Ascending aorta (tissue), 2 donors: ENCODE measurements at places on chromosomes 4 and X. TPM values are rescaled to one million over a fixed set of nuclear protein-coding genes. Genes with fewer than 3 reads are reported as not detected.

The SULT1B1 gene
- 0.96 TPM for total RNA-seq

- DNase-seq: no peak
Measured at GRCh38 chr4:150782311-150782710, 200.4 kb downstream of the MAB21L2 start.

DNA sequence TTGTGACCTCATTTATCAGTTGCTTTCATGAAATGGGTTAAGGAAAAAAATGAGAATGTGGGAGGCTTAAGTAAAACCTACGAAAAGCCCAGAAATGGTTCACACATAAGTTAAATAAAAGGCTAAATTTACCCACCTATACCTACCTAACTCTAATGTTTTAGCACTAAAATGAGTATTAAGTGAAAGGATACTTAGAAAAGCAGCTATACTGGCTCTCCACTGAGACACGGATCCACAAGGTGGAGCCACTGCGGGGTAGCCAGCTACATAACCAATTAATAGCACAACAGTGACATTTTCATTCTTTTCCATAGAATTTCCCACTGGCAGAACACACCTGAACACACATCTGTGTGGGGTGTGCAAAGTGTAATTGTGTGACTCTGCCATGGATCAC is 101.9 kb downstream of the MAML3 start:
- DNase-seq: no peak

DNA sequence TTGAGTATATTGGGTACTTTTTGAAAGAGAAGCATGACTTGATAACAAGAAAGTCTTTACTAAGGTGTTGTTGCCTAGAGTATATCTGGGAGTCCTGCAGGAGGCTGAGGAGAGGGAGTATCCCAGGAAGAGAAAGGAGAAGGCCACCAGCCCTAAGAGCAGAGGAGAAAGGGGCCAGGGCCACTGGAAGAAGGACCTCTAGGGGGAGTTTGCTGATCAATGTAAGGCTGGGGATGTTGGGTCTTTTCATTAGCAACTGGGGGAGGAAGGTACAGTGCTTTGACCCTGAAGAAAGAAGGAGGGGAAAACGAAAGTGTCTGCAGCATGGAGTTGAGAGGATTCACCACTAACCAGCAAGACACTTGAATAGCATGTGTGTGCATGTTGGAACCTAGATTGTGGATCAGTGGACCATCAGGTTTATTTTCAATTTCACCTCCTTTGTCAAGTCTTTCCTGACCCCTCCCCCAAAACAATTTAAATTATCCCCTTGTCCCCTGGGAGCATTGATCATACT is 4.5 kb downstream of the SMIM9 start:
- DNase-seq: no peak

DNA sequence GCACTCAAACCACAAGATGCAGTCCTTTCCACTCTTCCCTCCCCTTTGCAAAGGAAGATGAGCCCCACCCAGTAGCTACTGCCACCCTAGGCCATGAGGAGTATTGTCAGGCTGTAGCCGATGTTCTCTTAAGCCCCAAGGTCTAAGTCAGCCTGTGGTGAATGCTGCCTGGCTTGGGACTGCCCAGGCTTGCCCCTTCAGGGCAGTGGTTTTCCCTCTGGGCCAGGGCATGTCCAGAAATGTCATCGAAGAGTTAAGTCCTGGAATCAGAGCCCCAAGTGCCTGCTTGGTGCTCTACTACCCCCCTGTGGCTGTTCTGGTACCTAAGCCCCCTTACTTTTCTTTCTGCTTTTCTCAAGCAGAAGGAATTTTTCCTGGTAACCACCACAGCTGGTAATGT is 11.8 kb upstream of the PGK1 start:
- no peak for DNase-seq

The PROM1 gene
- total RNA-seq: 7.2 TPM

GRCh38 chr4:171612907-171613306 is 200.3 kb upstream of the GALNTL6 start:
- DNase-seq: no peak
